ENCODE measurements at places on chromosomes 7 and 10.

DNA sequence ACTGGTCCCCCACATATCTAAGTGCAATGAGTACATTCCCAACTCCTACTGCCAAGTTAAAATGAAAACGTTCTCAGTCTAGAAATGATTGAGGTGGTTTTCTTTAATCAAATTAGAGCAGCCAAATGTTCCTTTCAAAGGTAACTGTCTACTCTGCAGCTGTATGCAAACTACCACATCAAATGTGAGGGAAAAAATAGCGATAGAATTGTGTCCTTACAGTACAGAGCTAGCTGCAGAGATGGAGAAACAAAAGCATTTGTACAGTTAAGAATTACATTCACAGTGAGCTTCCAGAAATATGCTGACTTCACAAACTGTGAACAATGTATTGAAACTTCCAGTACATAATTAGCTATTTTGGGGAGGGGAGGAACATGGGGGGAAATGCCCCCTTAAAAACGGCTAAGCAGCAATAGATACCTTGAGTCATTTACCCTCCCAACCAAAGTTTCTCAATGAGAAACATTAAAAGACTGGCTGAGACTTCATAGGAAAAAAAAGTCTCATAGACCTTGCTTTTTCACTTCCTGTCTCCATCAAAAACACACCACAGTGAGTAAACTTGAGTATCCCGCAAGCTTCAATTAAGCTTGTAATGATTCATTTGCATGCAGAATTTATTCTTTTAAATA is 22.9 kb downstream of the CDK6 start:
- DNase-seq, result no peak

DNA sequence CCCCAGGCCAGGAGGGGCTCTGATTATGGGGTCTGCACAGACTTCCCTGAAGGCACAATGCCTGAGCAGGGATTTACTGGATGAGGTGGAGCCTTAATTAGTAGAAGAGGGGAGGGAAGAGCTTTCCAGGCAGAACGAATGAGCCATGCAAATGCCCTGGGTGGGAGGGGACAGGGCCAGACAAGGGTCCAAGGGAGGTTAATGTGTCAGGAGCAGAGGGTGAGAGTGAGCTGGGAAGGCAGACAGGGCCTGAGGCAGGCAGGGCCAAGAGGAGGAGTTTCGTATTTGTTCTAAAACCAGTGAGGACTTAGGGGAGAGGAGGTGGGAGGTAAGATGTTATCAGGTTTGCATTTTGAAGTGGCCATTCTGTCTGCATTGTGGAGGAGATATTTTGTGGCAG is 65.3 kb downstream of the NPY start:
- no peak for DNase-seq

DNA sequence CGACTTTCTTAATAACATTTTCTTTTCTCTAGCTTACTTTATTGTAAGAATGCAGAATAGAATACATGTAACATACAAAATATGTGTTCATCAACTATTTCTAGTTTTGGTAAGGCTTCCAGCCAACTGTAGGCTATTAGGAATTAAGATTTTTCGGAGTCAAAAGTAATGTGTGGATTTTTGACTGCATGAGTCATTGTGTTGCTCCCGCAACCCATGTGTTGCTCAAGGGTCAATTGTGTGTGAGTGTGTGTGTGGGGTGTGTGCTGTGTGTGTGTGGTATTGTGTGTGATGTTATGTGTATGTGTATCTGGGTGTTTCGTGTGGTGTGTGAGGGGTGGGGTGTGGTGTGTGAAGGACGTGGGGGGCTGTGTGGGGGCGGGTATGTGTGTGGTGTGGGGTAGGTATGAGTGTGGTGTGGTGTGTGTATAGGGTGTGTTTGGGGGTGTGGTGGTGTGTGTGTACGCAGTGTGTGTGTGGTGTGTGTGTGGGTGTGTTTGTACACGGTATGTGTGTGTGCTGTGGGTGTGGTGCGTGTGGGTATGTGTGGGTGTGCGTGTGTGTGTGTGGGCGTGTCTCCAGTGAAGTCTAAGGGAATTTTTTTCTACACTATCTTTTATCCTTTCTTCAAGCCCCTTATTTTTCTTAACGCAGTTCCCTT is 60.5 kb downstream of the RSU1 start:
- no peak for DNase-seq

GRCh38 chr7:6015917-6016652 is 7.0 kb downstream of the AIMP2 start:
- DNase-seq, result no peak

DNA sequence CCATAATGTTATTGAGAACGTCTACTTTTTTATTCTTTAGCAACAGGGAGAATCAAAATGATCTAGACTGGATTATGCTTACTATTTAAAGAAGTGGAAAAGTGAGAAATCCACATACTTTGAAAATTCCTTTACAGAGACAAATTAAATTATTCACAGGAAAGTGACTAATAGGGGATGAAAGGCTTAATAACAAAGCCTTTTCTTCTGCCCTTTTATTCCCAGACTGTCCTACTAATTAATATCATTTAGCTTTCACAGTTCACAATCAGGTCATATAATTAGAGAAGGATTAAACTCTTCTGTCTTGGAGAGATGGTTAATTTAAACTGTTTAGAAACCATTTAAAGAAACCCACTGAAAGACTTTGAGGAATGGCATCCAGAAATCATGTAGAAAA is 58.8 kb downstream of the ARL4A start:
- no peak for DNase-seq

GRCh38 chr10:101841826-101842225 is 1.8 kb downstream of the KCNIP2 start:
- no peak for DNase-seq

DNA sequence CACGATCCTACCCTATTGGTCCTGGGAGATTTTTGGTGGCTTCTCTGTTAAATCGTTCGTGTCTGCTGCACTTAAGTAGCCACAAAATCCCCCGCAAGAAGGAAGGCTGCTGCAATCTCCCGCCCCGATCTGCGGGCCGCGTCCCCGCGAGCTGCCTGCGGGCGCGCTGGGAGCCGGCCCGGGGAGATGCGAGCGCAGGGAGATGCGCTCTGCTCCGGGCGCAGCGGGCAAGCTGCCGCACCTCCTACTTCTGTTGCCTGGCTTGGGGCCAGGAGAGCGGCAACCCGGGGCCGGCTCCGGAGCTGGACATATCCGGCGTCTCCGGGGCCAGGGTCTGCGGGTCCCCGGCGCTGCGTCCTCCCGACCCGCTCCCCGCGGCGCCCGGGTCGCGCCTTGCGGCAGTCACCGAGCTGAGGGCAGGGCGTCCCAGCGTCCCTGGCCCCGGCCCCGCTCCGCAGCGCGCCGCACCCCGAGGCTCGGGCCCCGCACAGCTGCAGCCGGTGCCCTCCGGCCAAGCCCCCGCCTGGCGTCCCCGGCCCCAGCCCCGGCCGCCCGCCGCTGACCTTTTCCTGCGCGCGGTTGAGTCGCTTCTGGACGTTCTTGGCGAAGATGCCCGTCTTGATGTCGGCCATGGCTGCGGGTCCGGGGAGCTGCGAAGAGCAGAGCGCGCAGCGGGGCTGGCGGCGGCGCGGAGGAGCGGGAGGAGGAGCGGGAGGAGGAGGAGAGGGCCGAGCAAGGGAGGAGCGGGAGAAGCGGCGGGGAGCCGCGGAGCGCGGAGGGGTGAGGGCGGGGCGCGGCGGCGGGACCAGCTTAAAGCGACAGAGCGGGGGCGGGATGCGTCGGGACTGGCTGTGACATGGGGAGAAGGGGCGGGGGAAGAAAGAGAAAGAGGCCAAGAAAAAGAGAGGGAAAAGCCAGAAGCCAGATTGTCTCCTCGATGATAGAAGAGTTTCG is at the start of gene AMPH:
Gene AMPH, minus strand, starts transcription at position 654 of the 954 bp plus-strand sequence. Its CDS starts 22 bp downstream, at position 632.
- no peak for DNase-seq

GRCh38 chr10:128549101-128549608 is 422.9 kb upstream of the MKI67 start:
- no peak for DNase-seq

GRCh38 chr7:135678612-135679575 is 16.6 kb downstream of the STMP1 start:
- no peak for DNase-seq

DNA sequence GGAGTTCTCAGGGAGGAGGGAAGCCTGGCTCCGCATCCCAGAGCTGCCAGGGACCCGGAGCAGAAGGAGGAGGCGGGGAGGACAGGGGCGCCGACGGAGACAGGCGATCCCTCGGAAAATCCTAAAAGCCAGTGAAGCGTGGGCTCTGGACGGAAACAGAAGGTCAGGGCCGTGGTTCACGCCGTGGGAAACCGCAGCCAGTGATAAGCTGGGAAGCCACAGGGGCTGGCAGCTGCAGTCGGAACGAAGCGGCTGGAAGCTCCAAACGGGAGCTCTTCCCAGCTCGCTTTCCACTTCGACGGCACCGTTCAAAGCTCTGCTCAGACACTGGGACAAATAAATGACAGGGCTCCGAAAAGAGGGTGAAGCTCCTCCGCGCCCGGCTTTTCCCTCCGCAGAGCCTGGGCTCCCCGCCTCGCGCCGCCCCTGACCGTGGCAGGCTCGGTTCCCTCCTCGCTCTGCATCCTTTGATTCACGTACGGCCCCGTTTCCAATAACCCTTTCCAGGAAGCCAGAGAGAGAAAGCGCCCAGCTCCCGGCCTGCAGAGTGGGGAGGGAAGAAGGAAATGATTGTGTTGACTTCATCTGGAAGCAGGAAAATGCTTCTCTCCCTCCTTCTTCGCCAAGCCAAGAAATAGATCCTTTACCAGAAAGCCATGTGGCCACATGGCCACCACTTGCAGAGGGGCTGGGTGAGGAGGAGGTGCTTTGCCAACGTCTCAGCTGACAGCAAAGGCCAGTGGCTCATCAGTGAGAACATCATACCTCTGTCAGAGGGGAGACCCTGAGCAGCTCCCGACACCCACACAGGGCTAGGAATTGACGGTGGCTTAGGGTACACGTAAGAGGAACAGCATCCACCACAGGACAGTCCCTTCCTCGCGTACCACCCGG is 57.4 kb downstream of the ADRB1 start:
- no peak for DNase-seq

DNA sequence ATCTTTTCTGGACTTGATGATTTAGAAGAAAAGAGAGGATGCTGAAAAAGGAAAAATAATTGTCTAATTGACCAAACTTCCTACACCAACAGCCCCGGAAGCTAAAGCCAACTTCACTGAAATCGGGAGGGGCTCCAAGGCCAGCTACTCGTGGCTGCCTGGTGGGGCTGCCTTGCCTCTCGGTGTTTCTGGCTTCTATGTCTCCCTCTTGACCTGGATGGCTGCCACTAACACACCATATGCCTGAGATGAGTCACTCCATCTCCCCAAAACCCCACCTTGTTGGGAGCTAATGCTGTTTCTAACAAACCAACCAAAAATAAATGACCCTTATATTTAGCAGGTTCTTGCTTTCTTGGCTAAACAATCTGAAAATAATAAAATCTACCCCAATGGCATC is 87.6 kb upstream of the AFAP1L2 start:
- DNase-seq, result no peak

DNA sequence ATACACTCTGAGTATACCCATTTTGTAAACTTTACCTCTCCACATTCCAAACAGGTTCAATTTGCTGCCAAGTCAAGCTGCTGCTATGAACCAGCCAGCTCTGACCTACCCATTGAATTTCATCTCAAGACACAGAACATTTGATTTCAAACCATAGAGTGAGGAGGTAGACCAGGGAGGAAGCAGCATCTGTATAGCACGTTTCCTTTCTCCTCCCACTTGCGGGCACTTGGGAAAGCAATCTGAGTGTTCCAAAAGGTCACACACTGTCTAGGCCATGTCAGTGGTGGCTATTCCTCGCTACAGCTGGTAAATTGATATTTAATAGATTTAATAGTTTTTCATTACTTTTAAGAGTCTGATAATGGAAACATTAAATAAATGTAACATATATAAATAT is 147.8 kb upstream of the EEPD1 start:
- DNase-seq, result no peak

DNA sequence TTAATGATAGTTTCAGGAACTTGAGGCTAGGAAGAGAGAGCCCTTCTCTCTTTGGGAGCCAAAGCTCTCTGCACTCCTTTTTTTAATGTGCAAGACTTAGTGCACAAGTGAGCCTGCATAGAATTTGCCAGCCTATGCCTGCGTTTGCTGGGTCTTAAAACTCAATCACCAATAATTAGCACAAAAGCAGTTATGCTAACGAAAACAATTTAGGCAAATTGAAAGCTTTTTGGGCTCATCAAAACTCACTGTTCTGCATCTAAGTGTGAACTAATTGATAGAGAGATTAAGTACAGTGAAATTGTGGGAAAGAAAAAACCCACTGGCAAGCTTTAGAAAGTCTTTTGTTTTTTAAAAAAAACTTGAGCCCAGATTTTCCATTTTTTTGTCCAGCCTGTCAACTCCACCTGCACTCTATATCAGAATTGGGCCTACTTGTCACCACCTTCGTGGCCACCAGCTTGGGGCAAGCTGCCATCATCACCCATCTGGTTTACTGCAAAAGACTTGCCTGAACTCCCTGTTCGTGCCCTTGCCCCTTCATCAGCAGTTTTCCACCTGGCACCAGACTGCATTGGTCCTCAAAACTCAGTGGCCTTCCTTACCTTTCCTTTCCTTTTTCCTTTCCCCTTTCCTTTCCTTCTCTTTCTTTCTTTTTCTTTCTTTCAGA is 37.8 kb downstream of the CRHR2 start:
- DNase-seq, result no peak

- no peak for DNase-seq
These were observed 255.8 kb upstream of the CNTNAP2 start for GRCh38 chr7:145860809-145861208.

DNA sequence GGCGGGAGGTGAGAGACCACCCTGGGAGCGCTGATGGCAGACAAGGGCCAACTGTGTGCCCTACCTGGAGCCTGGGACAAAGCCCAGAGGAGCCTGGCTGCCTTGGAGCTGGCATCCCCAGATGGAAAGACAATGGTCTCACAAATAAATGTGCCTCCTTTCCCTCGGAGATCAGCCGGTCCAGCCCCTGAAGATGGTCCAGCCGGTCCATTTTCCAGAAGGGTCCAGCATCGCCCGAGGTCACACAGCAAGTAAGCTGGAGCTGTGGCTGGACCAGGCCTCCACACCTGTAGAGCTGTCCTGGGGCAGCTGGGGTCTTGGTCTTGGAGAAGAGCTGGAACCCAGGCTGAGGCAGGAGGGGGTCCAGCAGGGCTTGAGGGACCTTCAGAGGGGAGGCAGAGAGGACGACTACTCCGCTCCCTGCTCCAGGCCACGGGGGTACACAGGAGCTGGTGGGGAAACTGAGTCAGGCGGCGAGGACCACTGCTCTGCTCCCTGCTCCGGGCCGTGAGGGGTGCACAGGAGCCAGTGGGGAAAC is 3.6 kb downstream of the ELFN1 start:
- no peak for DNase-seq

GRCh38 chr7:132575419-132575981 is 770 bp downstream of the PLXNA4 start:
- DNase-seq, result no peak

GRCh38 chr10:59682986-59683937 is 26.4 kb downstream of the SLC16A9 start:
- DNase-seq, result no peak

DNA sequence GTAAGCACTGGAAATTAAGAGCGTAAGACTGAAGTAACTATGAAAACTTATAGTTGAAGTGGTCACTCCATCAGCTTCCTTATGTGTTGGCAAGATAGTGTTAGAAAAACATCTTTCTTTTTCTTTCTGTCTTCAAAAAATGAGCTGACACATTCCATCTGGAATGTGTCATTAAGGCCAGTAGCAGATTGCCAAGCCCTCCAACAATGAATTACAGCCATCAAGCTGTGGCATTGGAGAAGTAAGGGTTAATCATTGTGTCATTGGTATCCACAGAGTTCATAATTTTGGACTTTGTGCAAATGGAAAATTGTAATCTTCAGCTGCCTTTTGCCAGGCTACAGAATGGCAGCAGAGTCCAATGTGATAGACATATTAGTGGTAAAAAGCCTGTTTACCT is 926.3 kb downstream of the NRG3 start:
- DNase-seq, result no peak
